ENCODE measurements at places on chromosomes 3 and 15.

DNA sequence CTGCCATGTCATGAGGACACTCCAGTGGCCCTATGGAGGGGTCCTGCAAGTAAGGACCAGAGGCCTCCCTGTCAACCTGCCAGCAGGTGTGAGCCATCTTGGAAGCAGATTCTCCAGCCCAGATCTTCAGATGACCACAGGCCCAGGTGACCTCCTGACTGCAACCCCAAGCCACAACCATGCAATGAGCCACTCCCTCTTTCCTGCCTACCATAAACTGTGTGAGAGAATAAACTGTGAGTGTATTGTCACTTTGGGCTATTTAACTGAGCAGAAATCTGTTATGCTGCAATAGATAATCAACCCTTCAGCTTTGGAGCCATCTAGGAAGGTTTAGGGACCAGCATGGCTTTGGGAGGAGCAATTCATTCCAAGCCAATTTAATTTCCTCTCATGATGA lies 367.9 kb downstream of the SHQ1 start:
- no peak for DNase-seq
- no peak overlapping the region for H3K27ac ChIP-seq
- H3K27me3 ChIP-seq = no peaks in the 10 kb centered on the region

GRCh38 chr3:60177726-60178125 lies 1073.5 kb downstream of the FHIT start:
- H3K27ac ChIP-seq = no peak overlapping the region
- no peak for DNase-seq
- no peaks in the 10 kb centered on the region for H3K4me1 ChIP-seq
- no peak overlapping the region for H3K4me3 ChIP-seq
- no peaks in the 10 kb centered on the region for H3K27me3 ChIP-seq

- no peaks in the 10 kb centered on the region for H3K4me1 ChIP-seq
- DNase-seq = no peak
- H3K36me3 ChIP-seq = peaks cover 47% of the 10 kb centered on the region
- peaks cover 4% of the 10 kb centered on the region for H3K27me3 ChIP-seq
- H3K4me3 ChIP-seq = peak overlapping the region; percentile 37
- H3K27ac ChIP-seq = no peak overlapping the region
Observed at GRCh38 chr15:101283931-101284330, 6.6 kb upstream of the SELENOS start.

- H3K36me3 ChIP-seq = no peaks in the 10 kb centered on the region
- H3K4me1 ChIP-seq = peaks cover 19% of the 10 kb centered on the region
- no peak overlapping the region for H3K27ac ChIP-seq
- peaks cover 2% of the 10 kb centered on the region for H3K27me3 ChIP-seq
Observed at GRCh38 chr15:38038659-38039442, 104.4 kb downstream of the TMCO5A start.

- no peak overlapping the region for H3K27ac ChIP-seq
- H3K4me3 ChIP-seq = no peak overlapping the region
- no peaks in the 10 kb centered on the region for H3K36me3 ChIP-seq
- DNase-seq = no peak
- H3K27me3 ChIP-seq = no peaks in the 10 kb centered on the region
- H3K4me1 ChIP-seq = peaks cover 18% of the 10 kb centered on the region
Observed at GRCh38 chr15:35738370-35738769, 192.4 kb upstream of the DPH6 start.

DNA sequence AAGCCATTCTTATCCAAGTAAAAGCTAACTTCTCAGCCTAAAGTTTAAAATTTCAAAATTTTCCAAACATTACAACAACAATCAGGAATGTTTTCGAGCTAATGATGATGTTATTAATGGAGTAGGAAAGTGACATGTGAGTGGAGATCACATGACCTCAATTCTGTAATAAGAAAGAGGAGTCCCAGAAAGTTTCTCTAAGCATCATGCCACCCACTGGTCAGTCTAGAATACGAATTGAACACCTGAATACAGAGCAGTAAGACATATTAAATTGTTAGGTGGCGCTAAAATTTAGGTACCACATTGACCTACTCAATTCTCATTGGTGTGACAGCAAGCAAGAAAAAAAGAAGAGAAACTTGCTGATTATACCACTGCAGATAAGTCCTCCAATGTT lies 163.9 kb downstream of the DCLK3 start:
- no peak overlapping the region for H3K4me3 ChIP-seq
- H3K27me3 ChIP-seq = no peaks in the 10 kb centered on the region
- DNase-seq = no peak
- no peaks in the 10 kb centered on the region for H3K4me1 ChIP-seq

- H3K36me3 ChIP-seq = peaks cover 8% of the 10 kb centered on the region
- no peaks in the 10 kb centered on the region for H3K4me1 ChIP-seq
- no peak for DNase-seq
- no peaks in the 10 kb centered on the region for H3K27me3 ChIP-seq
- no peak overlapping the region for H3K4me3 ChIP-seq
Observed at GRCh38 chr3:120498556-120499346, 48.0 kb upstream of the FSTL1 start.

- H3K4me1 ChIP-seq = peaks cover 3% of the 10 kb centered on the region
- no peak for DNase-seq
- peaks cover 8% of the 10 kb centered on the region for H3K27me3 ChIP-seq
- no peak overlapping the region for H3K4me3 ChIP-seq
- no peak overlapping the region for H3K27ac ChIP-seq
Observed at GRCh38 chr3:53216723-53217122, 39.1 kb downstream of the TKT start.

- H3K27ac ChIP-seq = no peak overlapping the region
- no peak overlapping the region for H3K4me3 ChIP-seq
- H3K36me3 ChIP-seq = no peaks in the 10 kb centered on the region
- H3K4me1 ChIP-seq = peaks cover 31% of the 10 kb centered on the region
- H3K27me3 ChIP-seq = no peaks in the 10 kb centered on the region
- DNase-seq = no peak
Observed at GRCh38 chr15:56973463-56973862, 55.0 kb downstream of the TCF12 start.
